ENCODE measurements at places on chromosomes 12 and 14.

GRCh38 chr12:13959131-13959723 is 22.2 kb downstream of the GRIN2B start:
- no peak for DNase-seq

DNA sequence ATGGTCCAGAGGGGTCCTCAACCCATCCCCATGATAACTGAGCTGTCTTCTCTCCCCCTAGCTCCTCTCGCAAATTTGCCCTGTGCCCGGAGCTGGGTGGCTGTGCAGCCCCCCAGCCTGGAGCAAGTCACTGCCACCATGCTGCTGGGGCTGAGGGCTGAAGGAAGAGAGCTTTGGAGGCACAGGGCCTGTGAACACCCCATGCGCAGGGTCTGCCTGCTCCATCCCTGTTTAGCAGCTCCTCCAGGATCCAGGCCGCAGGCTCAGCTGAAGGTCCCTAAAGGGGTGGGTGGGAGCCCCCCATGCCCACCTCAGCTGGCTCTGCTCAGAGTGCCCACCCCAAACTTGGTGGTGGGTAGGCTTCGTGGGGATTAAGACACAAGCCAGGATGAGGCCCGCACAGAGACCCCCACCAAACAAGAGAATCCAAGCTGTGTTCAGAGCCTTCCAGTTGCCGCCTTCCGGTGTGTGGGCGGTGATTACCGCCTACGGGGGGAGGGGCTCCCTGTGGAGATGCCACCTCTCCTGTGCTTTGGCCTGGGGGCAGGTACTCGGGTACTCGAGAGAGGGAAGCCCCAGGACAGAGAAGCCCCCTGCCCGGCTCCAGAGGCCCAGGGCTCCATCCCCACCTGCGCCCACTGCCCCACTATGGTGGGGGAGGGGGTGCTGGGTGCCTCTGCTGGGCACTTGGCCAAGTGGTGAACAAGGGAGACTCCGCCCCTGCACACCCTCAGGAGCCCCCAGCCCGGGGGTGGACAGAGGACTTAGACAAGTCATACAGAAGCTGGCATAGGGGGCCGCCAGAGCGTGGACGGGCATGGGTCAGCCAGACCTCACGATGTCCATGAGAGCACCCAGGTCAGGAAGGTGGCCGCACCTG is 1.4 kb upstream of the JAG2 start:
- no peak for DNase-seq

GRCh38 chr14:105911006-105911847 is 384.8 kb downstream of the TMEM121 start:
- DNase-seq, result peak; percentile 16

DNA sequence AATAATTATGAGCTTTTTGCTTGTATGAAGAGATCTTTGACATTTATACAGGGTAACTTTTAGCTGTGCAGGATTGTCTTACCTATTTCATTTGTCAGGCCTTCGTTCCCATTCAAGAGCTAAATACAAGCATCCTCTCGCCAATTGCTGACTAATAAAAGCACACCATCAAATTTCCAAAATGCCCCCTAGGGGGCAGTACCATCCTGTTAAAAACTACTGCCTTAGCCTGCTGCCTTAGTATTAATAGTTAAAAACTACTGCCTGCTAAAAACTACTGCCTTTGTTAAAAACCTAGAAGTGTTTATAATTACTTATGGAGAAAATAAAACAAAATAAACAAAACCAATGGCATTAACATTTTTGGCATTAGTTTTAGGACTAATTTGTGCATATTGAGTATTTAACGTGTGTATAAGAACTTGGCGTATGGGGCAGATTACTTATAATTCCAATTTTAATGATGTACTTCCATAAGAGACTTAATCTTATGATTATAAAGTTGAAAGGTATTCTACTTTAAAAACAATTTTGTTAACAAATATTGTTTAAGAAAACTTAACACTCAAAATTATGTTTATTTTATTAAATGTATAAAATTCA is 3.0 kb upstream of the IFI27L2 start:
- peak; percentile 59 for DNase-seq

DNA sequence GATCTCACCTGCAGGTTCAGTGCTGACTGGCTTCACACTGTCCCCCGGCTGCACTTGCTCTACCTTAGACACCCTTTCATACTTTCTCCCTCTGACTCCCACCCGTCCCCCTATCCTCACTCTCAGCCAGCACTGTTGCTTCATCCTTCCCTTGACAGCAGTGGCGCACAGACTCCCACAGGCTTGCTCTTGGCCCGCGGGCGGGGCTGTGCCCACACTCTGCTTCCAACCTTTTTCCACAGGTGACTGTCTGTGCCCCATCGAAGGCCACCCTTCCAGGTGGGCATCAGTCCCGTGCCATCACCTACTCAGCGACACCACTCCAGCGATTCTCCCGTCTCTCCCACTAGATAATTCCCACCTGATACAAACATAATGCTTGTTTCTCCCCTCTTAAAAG is 1.0 kb upstream of the RPS6KL1 start:
- DNase-seq, result no peak

DNA sequence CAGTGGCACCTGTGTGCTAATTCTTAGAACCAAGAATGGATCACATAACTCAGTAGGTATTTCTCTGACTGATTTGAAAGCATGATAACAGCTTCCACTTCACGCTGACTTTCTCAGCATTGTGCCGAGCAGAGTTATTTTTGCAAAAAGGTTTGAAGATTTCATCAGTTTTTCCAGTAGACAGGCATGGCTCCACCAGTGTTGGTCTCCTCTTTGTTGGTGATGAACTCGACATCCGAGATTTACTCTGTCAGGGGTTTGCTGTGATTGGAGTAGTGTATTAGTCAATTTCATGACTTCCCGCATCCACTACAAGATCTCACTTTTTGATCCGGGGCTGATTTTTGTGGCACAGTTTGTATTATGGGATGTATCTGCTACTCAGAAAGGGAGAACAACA is 85.3 kb downstream of the PRKCH start:
- DNase-seq, result no peak

GRCh38 chr12:121765573-121765972 is 27.9 kb downstream of the RHOF start:
- no peak for DNase-seq

DNA sequence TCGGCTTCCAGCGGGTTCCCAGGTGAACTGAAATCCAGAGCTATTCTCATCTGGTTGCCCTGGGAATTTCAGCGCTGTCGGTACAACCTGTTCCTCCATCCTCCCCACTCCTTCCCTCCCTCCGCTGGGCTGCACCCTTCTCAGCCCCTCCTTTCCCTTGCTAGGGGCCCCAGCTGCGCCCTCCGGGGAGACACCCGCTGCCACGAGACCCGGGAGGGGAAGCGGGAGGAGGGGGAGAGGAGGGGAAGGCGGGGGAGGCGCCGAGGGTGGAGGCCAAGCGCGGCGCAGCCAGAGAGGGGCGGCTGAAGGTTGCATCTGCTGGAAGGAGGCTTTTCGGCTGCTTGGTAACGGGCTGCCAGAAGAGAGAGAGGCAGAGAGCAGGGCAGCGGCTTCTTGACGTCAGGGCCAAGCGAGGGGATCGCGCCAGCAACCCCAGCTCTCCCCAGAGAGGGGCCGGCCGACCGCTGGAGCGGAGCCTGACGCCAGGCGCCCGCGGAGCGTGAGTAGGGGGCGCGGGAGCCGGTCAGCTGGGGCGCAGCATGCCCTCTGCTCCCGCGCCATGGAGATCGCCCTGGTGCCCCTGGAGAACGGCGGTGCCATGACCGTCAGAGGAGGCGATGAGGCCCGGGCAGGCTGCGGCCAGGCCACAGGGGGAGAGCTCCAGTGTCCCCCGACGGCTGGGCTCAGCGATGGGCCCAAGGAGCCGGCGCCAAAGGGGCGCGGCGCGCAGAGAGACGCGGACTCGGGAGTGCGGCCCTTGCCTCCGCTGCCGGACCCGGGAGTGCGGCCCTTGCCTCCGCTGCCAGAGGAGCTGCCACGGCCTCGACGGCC is at the start of gene KCNA5:
TSS of gene KCNA5 (plus strand) at position 291 of the 831 bp plus-strand sequence. CDS start at position 560, 269 bp downstream.
- peak; percentile 39 for DNase-seq

GRCh38 chr12:52206304-52207040 is 14.7 kb upstream of the KRT80 start:
- DNase-seq, result peak; percentile 10

DNA sequence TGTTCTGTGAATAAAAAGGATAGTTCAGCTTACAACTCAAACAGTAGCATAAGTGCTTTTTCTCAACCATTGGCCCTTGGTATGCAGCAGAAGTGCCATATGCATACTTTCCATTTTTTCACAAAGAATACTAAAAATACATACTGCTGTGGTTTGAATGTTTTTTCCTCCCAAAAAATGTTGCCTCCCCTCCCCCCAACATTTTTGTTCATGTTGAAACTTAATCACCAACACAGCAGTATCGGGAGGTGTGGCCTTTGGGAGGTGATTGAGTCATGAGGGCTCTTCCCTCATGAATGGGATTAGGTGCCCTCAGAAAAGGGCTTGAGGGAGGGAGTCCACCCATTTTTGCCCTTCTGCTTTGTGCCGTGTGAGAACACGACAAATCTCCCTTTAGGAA is 198.6 kb downstream of the ESR2 start:
- DNase-seq, result no peak

GRCh38 chr14:68977718-68978171 is 1.4 kb downstream of the ACTN1 start:
- peak; percentile 50 for DNase-seq

DNA sequence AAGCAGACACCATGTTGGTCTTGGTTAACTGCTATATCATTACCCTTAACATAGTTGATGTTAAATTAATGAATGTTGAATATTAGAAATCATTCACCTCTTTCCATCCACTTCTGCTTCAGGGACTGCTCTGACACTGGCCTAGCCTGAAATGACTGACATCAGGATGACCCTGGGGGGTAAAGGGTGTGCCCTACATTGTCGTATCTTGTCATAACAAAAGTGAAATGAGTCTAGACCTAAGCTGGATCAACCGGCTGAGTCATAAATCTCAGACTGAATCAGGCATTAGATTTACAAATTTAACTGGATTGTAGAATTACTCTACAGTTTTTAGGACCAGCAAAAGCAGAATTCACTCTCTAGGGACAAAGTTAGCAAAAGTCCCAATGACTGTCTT is 35.3 kb downstream of the KICS2 start:
- DNase-seq, result no peak

DNA sequence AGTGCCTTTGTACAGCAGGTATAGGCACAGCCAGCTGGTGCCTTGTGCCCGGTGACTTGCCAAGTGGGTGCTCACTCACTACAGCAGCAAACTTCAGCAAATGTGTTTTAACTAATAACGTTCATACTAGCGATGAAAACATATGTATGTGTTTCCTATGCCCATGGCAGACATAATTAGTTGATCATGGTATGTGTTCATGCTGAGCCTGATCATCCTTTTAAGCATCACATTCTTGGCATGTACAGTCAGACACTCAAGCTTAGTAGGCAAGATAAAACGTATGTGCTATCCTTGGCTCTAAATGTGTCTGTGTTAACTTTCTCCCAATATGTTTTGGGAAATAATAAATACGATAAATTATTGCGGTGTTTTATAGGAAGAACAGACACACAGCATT is 55.6 kb downstream of the RASSF8 start:
- DNase-seq, result no peak

DNA sequence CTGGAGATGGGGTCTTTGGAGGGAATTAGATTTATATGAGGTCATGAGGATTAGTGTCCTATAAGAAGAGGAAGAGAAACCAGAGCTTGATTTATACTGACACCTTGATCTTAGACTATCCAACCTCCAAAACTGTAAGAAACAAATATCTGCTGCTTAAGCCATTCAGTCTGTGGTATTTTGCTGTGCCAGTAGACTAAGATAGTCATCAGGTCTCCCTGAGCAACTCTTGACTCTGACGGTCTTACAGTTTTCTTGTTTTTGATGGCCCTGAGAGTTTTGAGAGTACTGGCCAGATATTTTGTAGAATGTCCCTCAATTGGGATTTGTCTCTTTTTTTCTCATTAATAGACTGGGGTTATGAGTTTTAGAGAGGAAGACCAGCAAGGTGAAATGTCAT is 51.7 kb downstream of the TSHR start:
- no peak for DNase-seq

GRCh38 chr14:79712302-79712950 is 498.9 kb downstream of the DIO2 start:
- no peak for DNase-seq

GRCh38 chr12:90028635-90029051 is 320.0 kb upstream of the ATP2B1 start:
- DNase-seq, result no peak

DNA sequence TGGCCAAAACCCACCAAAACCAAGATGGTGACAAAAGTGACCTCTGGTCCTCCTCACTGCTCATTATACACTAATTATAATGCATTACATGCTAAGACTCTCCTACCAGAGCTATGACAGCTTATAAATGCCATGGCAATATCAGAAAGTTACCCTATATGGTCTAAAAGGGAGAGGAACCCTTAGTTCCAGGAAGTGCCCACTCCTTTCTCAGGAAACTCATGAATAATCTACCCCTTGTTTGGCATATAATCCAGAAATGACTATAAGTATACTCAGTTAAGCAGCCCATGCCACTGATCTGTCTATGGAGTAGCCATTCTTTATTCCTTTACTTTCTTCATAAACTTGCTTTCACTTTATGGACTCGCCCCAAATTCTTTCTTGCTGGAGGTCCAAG is 43.0 kb upstream of the FUT8 start:
- no peak for DNase-seq

GRCh38 chr12:75782069-75782581 is 249.5 kb downstream of the PHLDA1 start:
- DNase-seq, result no peak

GRCh38 chr12:120497524-120498150 is 1.7 kb downstream of the DYNLL1 start:
- DNase-seq, result no peak

- DNase-seq, result no peak
These were observed 669 bp upstream of the PKP2 start for GRCh38 chr12:32897281-32897610.

GRCh38 chr14:77185093-77185465 is 3.5 kb downstream of the TMEM63C start:
- DNase-seq, result no peak

DNA sequence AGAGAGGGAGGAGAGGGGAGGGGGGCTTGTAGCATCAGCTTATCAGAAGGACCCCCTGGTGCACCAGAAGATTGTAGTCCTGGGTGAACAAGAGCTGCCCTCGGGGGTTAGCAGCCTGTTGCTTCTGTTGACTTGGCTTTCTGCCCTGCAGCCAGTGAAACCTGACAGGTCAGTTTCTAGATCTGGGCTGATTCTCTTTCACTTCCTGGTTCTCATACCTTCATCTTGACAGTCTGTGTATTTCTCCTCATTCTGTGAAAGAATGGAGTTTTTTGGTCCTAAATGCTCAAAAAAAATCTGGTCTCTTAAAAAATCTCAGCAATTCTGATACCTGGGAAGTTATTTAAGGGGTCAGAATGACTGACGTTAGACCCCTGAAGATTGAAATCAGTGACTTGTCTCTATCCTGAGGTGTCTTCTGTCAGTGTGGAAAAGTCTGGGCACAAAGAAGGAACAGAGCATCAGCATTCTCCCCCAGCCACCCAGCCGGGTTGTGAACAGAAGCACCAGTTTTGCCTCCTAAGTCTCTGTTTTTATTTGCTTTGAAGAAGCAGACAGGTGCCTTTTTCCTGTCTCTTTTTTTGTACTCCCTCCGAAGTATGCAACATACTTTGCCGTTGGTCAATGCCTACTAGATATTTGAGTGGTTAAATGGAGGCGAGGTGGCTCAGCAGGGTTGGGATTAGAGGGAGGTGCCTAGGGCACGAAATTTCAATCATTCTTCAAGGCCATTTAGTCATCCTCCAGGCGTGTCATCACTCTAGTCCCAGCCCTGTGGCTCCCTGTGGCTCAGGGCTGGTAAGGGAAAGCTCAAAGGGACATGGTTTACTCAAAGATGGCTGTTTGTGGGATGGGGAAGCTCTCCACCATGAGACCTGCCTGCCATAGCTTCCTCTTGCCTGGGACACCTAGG is 24.0 kb downstream of the TTC9 start:
- DNase-seq, result no peak

Measured in CD4-positive, alpha-beta T cell treated with Interleukin-15 for 1 hour (primary cell).